Activated naive CD4-positive, alpha-beta T cell treated with anti-CD3 and anti-CD28 coated beads, Interleukin-2, amount 50 U/mL, for 72 hours (primary cell): ENCODE measurements at places on chromosomes 5 and 9.

- DNase-seq, result no peak
These were observed 23.4 kb upstream of the SLC6A19 start for GRCh38 chr5:1177826-1178528.

DNA sequence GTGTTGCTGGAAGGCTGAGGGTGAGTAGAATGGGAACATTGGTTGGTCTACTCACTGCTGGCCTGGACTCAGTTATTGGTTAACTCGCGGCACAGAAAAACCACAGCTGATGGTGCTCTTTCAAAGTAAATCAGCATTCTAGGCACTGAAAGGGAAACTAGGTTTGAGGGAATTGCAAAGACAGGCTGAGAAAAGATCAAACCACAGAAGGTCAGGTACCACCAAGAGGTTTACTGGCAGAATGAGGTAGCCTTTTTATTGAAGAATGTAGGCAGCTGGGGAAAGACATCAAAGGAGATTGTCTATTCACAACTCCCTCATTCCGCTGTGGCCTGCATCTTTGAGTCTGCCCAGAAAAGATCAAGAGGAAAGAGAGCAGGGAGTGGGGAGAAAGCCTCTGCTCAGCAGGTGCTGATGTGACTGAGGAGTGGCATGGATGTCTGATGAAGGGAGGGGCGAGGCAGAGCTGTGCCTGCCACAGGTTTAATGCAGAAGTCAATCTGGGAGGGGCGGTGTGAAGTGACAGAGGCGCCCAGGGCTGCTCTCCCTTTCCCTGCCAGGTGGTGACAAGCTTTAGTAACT lies 255.5 kb downstream of the MAN2A1 start:
- DNase-seq, result peak; percentile 10

GRCh38 chr5:119478781-119479180 lies 26.5 kb downstream of the HSD17B4 start:
- no peak for DNase-seq

- DNase-seq, result peak; percentile 40
These were observed 2.0 kb upstream of the PCDH12 start for GRCh38 chr5:141960018-141960417.

- no peak for DNase-seq
These were observed 5.9 kb downstream of the GLDC start for GRCh38 chr9:6639622-6640021.

DNA sequence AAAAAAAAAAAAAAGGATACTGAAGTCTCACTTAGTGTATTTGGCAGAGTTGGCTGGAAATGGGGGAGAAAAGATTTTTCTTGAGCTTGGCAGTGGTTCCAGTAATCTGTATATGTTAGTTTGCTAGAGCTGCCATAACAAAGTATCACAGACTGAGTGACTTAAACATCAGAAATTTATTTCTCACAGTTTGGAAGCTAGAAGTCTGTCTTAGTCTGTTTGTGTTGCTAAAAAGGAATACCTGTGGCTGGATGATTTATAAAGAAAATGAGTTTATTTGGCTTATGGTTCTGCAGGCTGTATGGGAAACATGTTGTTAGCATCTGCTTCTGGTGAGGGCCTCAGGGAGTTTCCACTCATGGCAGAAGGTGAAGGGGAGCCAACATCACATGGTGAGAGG lies 89.6 kb upstream of the CEP78 start:
- DNase-seq, result no peak

- no peak for DNase-seq
These were observed 48.6 kb upstream of the ZSWIM6 start for GRCh38 chr5:61283471-61283870.

DNA sequence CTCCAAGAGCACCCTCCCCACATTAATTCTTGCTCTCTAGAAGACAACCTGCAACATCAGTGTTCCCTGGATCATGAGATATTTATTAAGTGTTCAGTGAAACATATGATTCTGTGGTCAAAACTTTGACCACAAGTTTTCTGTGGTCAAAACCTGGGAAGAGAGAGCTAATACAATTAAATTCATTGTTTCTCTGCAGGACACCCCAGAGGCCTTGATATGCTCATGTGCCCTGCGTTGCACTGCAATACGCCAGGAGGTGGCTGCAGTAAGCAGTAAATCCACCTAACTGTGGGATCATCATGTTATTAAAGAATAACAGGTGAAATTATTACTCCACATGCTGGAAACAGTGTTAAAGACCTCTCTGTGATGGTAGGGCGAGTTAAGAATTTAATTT lies 109.3 kb upstream of the SPDL1 start:
- no peak for DNase-seq

DNA sequence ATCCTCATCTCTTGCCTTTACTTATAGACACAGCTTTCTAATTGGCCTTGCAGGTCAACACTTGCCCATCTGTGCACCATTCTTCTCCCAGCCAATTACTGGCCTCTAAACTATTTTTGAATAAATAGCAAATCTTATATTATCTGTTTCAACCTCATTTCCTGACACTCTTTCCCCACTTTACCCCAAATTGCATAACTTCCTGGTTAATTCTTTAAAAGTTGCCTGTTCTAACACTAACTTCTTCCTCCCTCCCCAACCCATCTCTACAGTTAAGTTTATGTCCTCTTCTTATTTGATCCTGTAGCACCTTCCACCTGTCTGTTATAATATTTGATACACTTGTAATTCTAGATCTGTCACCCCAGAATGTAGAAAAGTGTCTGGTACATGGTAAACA lies 372.1 kb downstream of the PDE4D start:
- no peak for DNase-seq

- DNase-seq, result no peak
These were observed 144.8 kb downstream of the SH3GL2 start for GRCh38 chr9:17723656-17724055.

DNA sequence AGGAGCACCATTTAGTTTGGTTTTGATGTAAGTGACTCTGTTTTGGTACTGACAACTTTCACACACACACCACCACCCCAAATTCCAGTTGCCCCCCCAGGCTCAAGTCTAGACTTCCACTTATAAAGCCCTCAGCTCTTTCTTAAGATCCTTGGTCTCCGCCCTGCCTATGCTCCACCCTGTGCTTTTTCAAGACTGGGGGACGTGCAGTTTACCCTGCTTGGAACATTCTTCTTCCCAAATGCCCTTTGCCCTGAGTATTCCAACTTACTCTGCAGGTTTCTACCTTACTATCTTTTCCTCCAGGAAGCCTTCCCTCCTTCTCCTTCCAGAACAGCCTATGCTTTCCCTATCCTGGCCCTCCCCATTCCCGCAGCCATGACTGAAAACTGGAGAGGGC lies 1.5 kb upstream of the TRIM14 start:
- DNase-seq, result no peak

DNA sequence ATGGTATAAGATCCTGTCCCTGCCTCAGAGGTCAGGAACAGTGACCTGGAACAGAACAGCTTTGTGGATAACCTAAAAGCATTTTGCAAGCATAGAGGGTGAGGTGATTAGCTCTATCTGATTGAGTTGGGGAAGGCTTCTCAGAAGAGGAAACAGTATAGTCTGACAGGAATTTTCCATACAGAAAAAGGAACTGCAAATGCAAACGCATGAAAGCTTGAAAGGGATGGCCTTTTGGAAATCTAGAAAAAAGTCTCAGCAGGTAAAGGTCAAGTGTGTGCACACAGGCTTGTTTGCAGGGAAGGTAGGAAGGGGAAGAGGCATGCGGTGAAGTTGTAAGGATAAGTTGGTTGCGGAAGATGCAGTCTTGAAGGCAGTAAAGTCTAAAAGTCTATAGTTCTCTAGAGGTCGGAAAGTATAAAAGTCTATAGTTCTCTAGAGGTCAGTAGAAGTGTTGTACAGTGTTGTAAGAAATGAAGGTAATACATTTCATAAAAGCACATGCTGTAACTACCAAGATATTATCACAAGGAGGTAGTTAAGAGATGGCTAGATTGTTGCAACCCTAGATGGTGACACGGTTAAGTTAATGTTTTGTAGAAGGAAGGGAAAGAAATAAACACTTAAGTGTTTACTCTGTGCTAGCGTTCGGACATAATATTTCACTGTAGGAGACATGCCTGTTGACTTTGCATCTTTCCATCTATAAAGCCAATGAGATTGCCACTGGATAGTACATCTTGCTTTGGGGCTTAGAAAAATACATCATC lies 16.7 kb upstream of the HSPB3 start:
- no peak for DNase-seq

DNA sequence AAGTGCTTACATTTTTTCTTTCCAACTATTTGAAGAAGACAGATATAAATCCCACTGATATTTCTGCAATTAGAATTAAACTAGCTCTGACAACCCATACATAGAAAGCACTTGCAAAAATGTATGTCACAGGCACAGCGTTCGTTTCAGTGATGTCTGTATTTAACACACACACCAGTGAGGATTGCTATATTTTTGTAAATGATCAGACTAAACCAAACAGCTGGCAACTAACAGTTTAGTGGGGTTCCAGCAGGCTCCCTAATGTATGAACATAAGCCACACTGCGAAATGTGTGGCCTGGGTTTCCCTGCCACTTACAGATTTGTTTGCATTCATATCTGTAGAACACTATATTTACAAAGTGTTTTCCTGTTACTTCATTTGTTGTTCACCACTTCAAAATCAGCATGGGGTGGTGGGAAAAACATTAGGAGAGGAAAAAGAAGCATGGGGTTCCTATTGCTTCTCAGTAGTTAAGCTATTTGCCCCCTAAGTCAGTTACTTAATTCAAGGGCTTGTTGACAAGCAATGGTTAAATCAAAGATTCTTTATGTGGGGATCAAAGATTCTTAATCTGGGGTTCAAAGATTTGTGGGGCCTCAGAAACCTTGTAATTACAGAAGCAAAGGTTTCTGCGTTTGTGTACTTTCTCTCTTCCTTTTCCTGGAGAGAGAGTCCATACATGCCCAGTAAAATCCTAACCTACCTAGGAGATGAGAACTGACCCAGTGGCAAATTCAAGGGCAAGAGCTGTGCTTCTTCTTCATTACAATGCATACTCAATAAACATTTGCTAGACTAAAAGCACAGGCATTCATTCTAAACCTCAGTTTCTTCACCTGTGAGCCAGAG lies 27.1 kb downstream of the ZNF608 start:
- DNase-seq, result no peak

DNA sequence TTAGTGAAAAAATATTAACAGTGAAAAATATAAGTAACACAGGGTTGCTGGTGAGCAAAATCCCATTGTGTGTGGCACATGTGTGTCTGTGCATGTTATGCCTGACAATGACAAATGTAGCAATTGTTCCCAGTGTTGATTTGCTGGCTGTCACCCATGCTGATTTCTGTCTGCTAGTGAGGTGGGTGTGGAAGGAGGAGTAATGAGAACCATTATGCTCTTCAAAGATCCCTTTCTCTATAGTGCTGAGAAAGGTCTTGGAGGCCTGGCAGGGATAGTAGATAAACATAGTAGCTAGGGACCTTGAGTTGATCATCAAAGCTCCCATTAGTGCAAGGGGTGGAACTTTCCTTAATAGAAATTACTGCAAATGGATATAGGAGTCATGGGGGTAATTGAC lies 152.5 kb upstream of the CLINT1 start:
- no peak for DNase-seq

DNA sequence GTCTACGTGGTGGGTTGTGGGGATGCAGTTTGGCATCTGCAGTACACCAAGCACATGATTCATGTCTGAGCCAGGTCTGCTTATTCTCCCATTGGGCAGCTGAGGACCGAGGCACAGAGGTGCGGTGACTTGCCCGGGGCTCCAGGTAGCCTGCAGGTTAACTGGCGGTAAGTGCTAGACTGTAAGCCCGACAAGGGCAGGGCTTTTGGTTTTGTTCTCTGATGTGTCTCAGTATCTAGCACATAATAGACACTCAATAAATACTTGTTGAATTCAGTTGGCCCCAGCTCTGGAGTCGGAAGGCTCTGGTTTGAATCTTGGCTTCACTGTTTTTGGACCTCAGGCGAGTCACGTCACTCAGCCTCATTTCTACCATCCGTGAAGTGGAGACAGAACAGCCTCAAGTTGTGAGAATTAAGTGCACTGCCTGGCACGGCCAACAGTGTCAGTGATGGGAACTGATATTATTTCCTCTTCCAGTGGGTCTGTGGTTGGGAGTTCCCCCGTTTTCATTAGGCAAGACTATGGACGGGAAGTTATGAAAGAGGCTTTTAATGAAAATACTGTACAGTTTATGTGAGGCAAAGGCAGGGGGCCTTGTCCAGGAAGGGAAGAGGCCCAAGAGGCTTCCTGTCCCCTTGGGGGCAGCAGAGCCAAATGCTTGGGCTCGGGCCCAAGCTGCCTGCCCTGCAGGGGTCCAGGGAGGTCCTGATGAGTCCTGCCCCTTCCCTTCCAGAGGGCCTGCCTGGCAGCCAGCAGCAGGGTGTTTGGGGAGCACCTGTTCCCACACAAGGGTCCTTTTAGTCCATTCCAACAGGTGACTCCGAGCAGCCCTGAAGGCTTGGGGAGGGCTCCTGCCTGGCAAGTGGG lies 3.3 kb downstream of the PRELID1 start:
- DNase-seq, result no peak

GRCh38 chr5:91025449-91025848 lies 357.7 kb downstream of the ARRDC3 start:
- no peak for DNase-seq

- DNase-seq, result no peak
These were observed 83.3 kb downstream of the SUSD1 start for GRCh38 chr9:112091810-112092209.

DNA sequence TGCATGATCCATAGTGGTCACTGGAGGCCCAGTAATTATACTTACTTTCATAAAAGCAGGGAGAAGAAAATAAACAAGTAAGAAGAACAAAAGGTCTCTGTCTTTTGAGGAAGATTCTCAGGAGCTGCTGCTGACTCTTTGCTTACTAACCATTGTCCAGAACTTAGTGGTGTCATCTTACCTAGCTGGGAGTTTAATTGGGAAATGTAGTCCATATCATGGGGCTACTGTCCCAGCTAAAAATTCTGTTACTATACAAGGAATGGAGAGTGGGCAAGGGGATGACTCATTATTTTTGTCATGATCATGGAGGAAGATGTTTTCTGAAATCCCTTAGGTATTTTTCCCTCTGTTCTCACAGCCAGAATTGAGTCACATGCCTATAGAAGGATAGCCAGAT lies 639.3 kb downstream of the MTRR start:
- no peak for DNase-seq

DNA sequence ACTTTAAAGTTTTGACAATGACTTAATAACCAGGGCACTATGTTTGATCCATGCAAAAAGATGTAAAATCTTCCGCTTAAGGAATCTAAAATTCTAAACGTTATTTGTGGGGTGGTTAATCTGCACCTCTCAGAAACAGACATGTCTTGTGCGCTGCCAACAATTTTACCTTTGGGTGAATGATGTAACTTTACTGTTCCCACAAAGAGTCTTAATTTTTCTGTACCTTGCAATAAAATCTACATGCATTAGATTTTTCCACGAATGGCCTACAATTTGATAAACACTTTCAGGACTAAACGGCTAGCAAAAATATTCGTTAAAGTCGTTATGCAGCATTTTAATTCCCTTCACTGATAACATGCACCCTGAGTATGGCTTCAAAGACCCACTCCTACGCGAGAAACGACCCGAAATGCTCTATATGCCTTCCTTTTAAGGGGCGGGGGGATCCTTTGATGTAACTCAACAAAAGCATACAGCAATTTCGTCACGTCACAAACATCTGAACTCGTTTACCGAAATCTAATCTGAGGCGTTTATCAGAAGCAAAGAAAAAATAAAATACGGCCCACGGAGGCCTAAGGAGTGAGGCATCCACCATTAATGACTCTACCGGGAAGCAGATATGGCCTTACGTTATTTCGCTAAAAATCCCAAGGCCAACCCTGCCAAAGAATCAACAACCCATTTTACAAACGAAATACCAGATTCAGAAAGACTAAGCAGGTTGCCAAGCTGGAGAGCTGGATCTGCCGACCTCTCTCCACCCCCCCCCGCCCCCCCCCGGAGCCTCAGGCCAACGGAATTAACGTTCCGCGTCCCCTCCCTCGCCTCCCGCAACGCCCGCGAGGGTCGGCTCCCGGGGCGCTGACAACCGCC lies 621 bp downstream of the AK6 start:
- DNase-seq, result no peak

- DNase-seq, result no peak
These were observed 391.1 kb downstream of the TLE4 start for GRCh38 chr9:79962836-79963235.
